ENCODE measurements at places on chromosomes 4 and X.

- DNase-seq = no peak
Measured at GRCh38 chrX:70030301-70030767, 19.4 kb downstream of the AWAT2 start.

DNA sequence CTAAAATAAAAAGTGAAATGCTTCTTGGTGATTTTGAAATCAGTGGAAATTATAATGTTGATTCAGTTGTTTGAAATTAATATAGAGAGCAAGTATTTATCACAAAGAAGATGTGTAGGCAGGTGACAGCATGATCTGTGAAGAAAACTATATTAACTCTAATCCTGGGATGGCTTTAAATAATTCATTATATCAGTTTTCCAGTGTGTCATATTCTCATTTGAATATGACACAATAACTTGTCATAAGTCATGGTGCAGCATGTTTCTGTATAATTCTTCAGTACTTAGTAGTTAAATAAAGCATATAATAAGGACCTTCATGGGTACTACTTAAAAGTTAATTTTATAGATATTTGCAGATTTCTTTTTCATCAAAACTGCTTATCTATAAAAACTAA lies 573.6 kb downstream of the INPP4B start:
- no peak for DNase-seq

- no peak for DNase-seq
Measured at GRCh38 chrX:111719426-111720210, 38.6 kb downstream of the ALG13 start.

- DNase-seq = no peak
Measured at GRCh38 chrX:44224760-44225159, 118.7 kb downstream of the EFHC2 start.

GRCh38 chr4:173177232-173177631 lies 8.6 kb downstream of the GALNT7 start:
- no peak for DNase-seq

DNA sequence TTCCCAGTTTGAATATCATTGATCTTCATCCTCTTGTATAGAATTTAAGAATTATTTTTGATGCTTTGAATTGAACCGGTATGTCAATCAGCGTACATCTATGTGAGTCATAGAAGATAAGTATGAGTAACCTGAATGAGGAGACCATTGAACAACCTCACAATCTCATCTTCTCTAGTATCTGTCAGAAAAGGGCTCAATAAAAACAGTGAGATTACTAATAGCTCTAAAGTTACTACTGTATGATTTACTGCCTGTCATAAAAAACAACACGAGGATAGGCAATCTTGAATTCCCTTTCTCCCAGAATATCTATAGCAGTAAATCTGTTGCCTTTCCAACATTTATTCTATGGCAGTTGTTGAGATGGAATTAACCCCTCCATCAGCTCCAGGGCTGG lies 36.1 kb downstream of the PHOX2B start:
- DNase-seq = no peak

GRCh38 chrX:8245411-8245810 lies 74.3 kb upstream of the VCX2 start:
- DNase-seq = no peak

DNA sequence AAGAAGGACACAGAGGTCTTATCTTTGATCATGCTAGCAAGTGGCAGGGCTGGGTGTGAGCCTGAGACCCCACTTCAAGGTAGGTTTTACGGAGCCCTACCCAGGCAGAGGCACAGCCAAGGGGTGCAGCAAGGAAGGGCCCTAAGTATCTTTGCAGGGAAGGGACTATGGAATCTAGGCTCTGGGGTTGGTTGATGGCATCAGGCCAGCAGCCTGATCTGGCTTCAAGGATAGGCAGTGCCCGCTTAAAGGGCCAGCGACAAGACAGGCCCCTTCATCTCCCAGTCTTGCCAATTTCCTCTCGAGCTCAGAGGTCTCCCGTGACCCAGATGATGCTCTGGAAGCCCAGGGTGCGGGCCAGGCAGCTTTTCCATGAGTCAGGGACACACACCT lies 5.8 kb downstream of the ABLIM2 start:
- no peak for DNase-seq

DNA sequence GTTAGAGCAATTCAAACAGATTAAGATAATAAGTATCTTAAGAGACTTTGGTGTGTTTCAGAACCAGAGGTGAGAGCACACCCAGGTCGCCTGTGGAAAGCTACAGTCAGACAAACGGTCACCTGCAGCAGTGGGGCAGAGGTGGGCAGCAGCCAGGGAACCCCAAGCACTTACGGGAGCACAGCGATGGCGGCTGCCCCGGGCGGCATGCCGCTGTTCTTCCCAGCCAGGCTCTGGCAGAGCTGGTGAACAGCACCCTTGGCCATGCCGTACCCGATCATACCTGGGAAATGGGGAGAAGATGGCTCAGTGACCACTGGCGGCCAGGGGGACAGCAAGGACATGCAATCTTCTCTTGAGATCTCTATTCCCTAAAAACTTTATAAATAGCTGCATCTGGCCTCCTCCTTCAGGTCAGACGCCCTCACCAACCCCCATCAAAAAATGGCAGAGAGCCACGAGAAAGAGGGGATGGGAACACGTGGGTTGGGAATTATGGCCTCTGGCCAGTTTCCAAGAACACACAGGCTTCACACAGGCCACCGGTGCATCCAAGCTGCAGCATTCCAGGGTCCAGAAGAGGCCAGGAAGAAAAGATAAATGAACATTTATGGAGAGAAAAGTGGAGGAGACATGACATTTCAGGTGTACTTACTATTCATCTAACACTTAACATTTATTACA lies 19.7 kb downstream of the QDPR start:
- no peak for DNase-seq

- DNase-seq = no peak
Measured at GRCh38 chr4:159009521-159009920, 93.4 kb upstream of the RAPGEF2 start.

DNA sequence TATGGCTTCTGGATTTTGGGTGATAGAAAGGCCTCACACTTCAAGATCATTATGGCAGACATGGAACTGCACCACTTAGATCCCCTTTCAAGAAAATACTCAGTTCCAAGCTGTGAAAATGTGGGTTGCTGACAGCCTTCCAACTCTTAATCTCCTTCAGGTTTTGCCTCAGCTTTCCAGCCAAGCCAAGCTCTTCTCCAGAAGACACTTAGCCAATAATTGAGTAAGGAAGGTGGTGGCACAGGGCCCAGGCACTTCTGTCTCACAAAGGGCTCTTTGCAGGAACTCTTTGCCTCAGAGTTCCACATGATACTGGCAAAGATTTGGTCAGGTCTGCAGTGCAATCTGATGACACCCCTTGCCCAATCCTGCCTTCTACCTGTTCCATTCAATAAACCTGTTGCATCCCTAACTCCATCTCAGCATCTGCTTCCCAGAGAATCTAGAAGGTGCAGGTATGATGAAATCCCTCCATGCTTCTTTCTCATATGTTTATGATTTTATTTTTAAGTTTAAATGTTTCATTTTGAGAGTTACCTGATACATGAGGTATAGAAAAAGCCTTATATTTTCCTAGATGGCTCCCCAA lies 30.6 kb downstream of the ANXA5 start:
- no peak for DNase-seq

DNA sequence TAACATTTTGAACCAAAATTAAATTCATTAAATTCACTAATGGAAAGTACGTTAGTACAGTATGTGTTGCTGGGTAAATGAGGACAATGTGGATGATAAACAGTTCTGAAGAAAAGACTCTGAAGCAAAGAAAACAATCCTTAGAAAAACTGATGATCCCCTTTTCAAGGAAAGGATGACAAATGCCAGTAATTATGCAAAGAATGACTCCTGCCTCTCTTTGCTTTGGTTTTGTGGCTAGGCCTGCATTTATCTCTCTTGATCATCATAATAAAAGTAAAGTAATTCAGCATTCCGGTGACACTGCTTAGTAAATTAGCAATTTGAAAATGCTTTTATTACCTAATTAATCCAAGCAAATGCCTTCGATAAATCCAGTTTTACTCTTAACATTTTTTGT lies 652.2 kb upstream of the DIPK2B start:
- DNase-seq = no peak

Data from esophagus squamous epithelium (tissue), 5 donors.